ENCODE measurements at places on chromosomes 1 and 21.

GRCh38 chr1:204591473-204592090, 75.4 kb downstream of the MDM4 start:
- DNase-seq, result no peak

GRCh38 chr1:154479764-154480421, 22.1 kb upstream of the TDRD10 start:
- DNase-seq, result peak; percentile 35

- no peak for DNase-seq
These were observed 137.7 kb upstream of the PTBP2 start for GRCh38 chr1:96583903-96584302.

- DNase-seq, result no peak
These were observed 72.0 kb upstream of the FAM20B start for GRCh38 chr1:178953538-178954324.

GRCh38 chr1:113517983-113518382, 127.7 kb downstream of the MAGI3 start:
- no peak for DNase-seq

- no peak for DNase-seq
These were observed 12.7 kb downstream of the PAX7 start for GRCh38 chr1:18643154-18644012.

- DNase-seq, result no peak
These were observed 53.9 kb upstream of the GNG4 start for GRCh38 chr1:235703506-235703905.

DNA sequence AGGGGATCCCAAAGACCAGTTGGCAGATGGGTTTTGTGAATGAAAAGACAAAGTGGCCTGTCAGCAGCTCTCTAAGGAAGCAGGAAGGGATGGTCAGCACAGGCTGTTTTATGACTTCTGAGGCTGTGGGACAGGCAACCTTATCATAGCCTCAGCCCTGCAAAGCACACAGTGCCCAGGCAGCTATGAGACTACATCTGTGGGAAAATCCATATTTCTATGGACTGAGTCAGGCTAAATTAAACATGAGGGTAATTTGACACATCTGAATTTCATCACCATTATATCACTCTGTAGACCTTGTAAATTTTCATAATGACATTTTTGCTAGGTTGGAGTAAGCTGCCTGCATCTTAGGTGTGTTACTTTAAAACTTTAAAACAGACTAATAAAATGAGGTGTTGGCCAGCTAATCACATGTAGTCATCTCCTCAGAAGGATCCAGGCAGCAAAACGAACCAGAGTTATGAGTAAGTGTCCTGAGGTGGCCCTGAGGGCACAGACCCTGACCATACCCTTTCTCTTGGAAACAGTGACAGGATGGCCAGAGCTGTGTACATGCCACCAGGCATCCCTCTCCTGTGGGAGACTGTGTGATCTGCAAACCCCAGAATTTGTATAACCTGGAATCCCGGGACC, 14.6 kb downstream of the NGF start:
- no peak for DNase-seq

DNA sequence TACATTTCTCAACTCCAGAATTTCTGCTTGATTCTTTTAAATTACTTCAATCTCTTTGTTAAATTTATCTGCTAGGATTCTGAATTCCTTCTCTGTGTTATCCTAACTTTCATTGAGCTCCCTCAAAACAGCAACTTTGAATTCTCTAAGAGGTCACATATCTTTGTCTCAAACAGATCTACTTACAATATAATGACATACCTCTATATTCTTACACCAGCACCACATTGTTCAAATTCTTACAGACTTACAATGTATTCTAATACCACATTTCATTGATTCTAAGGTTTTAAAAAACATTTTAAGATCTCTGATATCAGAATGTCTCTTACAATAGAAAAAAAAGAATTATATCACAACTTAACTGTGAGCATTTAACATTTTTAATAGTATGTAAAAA, 77.4 kb downstream of the DIRAS3 start:
- no peak for DNase-seq

DNA sequence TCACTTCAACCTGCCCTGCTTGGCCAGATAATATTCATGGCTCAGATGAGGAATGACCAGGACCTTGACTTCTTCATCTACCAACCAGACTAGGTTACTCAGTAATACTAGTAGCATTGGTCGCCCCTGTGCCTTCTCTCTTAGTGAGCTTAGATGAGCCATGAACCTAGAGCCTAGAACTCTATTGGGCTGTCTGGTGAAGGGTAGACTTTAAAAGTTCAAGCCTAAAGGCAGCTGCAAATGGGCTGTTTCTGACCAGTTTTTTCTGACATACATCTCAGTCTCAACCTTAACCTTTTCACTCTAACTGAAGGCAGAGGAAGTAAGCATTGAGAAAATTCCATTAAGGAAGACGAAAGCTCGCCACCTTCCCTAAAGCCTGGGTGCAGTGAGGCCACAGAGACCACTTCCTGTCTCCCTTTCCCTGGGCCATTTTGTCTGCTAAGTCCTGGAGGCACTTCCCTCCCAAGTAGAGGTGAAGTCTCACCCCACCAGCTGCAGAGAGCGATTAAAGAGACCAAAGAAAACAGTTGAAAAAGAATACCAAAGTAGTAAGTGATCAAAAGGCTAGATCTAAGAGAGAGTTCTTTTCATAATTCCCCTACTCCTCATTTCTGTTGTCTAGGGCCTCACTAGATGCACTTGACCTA, 53.3 kb downstream of the MTR start:
- no peak for DNase-seq

DNA sequence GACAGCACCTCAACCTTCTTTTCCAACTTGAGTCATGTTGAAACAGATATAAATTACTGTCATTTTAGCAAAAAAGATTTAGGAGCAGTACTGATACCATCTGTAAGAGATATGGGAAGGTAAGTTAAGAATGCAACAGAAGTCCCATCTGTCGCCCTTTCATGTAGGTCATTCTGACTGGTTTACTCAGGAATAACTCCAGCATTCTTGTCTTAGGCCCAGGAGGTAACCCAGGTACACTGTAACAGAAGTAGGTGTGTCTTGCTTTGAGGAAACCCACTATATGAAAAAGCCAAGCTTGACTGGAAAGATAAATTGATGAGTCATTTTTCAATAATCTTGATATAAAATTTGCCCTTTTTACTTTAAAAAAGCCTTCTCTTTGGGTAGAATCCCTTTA, 35.4 kb downstream of the PGM1 start:
- DNase-seq, result no peak

GRCh38 chr1:62401034-62401760, 35.7 kb upstream of the USP1 start:
- DNase-seq, result no peak

DNA sequence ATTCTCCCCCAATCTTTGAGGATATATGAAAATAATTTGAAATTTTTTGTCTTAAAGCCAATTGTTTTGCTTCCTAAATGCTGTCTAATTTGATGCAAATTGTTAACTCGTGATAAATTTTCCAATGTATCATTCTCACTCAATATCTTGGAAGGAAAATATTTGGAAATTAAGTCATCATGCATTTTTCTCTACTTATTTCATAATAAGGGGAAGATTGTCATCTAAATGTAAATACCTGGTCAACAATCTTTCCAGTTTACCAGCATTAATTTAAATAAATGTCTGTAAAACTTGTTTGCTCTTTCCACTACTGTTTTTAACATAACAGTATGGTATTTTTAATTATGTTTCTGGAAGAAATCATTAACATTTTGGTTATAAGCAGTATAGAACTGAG, 78.3 kb upstream of the KCTD3 start:
- DNase-seq, result no peak

DNA sequence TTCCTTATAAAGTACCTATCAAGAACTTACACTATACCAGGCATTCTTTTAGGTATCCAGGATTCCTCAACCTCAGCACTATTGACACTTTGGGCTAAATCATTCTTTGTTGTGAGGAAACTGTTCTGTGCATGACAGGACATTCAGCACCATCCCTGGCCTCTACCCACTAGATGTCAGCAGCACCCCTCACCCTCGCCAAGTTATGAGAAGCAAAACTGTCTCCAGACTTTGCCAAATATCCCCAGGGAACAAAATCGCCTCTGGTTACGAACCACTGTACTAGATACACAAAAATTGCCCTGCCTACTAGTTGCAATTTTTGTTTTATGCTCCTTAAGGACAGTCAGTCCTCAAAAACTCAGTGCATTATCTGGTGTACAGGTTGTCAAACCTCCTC, 35.7 kb downstream of the PALMD start:
- no peak for DNase-seq

- no peak for DNase-seq
These were observed 239.7 kb upstream of the KCNK2 start for GRCh38 chr1:214842856-214843255.

GRCh38 chr21:16075649-16076282, 346.0 kb downstream of the USP25 start:
- DNase-seq, result no peak

DNA sequence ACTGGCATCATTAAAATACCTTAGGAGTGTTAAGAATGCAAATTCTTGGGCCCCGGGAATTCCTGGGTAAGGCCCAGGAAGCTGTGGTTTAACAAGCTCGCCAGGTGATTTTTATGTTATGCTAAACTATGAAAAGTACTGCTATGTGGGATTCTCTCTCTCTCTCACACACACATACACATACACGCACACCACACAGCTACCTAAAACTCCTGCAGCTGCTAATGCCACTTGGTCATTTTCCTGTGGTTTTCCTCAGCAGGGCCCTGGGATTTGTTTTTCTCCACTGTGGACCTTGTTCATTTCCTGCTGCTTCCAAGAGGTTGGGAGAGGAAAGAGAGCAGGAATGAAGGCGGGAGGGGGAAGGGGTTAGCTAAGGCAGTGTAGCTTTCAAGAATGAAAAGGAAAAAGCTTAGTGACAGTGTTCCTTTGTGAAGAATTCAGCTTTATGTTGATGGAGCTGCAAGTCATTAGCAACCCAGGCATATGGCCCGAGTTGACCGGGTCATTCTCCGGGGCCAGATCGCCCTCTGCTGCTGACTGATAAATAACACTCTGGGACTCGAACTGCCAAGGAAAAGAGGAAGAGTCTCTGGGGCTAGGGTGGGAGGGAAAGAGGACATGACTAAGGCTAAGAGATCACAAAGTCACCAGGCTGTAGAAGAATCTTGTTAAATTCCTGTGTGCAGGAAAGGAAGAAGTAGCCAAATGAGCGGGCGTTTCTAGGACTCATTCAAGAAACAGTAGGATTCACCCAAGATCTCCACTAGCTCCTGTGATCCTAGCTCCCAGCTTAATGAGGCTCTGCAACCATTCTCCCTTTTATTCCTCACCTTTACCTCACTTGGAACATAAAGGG, 30.5 kb upstream of the LRIG2 start:
- no peak for DNase-seq

DNA sequence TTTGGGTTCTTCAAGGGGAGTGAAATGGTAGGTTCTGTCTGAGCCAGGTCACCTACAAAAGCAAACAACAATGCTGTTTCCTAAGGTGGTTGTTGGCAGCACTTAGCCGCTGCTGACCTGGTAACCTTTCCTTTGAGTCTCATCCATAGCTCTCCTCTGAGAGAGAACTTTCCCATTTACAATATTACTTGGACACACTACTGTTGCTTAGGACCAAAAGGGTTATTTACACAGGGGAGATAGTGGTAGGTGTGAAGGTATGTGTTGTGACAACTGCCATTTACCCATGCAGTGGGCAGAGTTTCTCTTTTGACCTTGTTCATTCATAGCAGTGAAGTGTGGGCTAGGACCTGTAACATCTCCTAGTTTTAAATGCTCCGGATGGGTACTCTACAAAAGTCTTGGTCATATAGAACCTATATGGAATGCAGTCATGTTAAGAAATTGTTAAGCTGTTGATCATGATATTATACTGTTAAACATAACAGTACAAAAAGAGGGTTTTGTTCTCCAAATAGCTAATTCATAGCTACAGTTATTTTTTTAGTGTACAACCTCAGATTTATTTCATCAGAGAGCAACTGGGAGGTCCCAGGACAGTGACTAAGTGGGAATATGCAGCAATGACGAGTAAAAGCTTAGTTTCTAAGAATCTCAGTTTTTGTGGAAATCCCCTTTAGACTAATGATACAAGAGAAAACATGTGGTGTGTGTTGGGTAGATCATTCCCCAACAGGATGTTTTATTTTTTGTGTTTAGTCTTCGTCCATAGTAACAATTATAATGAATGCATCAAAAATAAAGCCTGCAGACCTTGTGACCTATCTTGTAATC, 219.7 kb downstream of the NFIA start:
- no peak for DNase-seq

GRCh38 chr1:156897078-156897825, 3.7 kb downstream of the PEAR1 start:
- DNase-seq, result no peak

Measured in stimulated activated CD8-positive, alpha-beta memory T cell treated with anti-CD3 and anti-CD28 coated beads, Interleukin-2, amount 100 ng/mL, for 1 hour (primary cell).